ENCODE measurements at places on chromosomes 13 and 19.

DNA sequence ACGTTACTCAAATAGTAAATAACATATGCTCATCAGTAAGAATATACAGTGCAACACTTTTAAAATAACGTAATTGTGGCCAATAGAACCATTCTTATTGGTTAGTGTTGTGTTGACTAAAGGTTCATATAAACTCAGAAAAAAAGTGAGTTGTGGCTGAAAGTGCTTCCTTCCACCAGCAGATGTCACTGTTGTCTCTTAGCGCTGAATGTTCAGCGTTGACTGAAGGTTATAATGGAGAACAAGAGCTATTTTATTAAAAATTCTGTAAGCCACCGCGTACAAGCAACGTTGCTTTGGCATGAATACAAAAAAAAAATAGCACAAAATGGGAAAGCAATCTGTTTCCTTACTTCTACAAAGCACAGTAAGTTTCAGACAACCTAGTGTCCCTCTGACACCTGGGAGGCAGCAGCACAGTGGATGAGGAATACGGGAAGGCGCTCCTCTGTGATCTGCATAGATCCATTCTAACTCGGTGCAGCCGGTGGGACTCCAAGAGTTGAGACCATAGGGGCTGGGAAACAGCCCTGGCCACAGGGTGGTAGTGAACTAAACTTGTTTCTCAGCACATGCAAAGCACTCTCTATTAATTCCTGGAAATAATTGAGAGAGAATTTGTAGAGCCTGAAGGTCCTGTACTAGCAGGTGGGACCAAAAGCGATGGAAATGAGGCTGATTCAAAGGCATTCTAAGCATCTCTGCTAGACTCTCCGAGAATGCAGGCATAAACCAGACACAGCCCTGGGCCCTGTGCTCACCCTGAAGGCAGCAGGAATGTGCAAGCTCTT lies 23.9 kb upstream of the OXGR1 start:
- DNase-seq, result no peak

- no peak for DNase-seq
These were observed 44.5 kb upstream of the EPHX3 start for GRCh38 chr19:15276620-15277215.

DNA sequence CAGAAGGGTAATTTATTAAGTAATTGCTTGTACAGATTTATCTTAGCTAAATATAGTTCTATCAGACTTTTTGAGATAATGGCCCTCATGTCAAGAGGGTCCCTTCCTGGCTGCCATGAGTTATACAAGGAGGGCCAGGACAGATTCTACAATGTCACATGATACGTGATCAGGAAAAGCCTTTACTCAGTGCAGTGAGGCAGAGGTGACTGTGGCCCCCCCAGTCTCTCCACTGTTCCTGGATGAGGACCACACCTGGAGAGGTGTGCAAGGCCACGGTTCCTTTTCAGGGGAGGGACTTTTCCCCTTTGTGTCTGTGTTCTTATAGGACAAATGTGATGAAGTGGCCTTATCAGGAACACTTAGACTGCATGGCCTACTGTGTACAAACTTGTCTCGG lies 54.3 kb upstream of the LRCH1 start:
- DNase-seq, result no peak

DNA sequence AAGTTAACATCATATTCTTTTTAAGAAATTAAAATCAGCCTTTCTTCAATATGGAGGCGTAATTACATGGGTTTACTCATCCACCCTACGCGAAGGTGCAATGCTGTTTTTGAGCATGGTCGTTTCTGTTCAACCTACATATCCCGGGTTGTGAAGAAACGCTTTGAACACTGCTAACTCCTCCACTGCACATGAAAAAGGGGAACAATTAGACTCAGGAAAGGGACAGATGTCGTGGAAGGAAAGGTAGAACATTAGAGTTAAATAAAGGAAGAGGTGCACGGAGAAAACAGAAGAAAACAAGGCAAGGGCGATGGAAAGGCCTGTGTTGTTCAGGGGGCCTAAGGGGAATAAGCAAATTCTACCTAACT lies 4.1 kb downstream of the ZIC5 start:
- no peak for DNase-seq

DNA sequence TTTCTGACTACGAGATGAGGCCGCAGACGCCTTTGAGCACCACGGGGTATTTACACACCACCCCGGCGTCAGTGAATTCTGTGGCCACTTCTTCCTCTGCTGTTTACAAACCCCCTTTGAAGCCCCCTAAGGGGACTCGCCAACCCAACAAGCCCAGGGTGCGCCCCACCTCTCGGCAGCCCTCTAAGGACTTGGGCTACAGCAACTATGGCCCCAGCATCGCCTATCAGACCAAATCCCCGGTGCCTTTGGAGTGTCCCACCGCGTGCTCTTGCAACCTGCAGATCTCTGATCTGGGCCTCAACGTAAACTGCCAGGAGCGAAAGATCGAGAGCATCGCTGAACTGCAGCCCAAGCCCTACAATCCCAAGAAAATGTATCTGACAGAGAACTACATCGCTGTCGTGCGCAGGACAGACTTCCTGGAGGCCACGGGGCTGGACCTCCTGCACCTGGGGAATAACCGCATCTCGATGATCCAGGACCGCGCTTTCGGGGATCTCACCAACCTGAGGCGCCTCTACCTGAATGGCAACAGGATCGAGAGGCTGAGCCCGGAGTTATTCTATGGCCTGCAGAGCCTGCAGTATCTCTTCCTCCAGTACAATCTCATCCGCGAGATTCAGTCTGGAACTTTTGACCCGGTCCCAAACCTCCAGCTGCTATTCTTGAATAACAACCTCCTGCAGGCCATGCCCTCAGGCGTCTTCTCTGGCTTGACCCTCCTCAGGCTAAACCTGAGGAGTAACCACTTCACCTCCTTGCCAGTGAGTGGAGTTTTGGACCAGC lies 5.3 kb downstream of the SLITRK5 start:
- DNase-seq, result no peak

- DNase-seq, result no peak
These were observed 16.6 kb downstream of the ADAMTS10 start for GRCh38 chr19:8593931-8594330.

DNA sequence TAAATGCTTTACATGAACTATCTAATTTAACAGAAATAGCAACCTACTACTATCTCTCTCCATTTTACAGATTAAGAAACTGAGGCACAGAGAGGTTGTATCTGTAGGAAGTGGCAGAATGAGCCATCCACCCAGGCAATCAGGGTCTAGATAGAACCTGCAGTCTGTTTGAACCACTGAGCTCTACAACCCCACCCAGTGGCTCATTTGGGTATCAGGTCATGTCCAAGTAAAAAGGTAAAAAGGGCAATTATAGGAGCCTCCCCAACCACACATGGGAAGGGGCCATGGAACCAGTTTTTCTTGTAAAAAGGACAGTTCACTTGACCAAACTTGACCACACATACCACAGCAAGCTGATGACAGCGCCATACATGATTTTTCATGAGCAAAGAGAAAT lies 92.9 kb upstream of the SGCG start:
- DNase-seq, result no peak

- no peak for DNase-seq
These were observed 11.3 kb downstream of the NANOS3 start for GRCh38 chr19:13888281-13888680.

Measured in liver (tissue), 10 donors.